NCI-H2227 treated with DMSO at 0.1 percent for 48 hours (cell line): ENCODE measurements at places on chromosomes 4 and X.
A peak's percentile ranks its signal among the peaks of the same experiment; 100 is the strongest.

GRCh38 chr4:83382850-83383249 lies 48.2 kb upstream of the HPSE start:
- no peak for DNase-seq

GRCh38 chrX:40174854-40175510 lies 77.2 kb upstream of the BCOR start:
- peak; percentile 83 for DNase-seq

- DNase-seq: no peak
Observed at GRCh38 chrX:114508756-114509155, 75.1 kb upstream of the HTR2C start.

DNA sequence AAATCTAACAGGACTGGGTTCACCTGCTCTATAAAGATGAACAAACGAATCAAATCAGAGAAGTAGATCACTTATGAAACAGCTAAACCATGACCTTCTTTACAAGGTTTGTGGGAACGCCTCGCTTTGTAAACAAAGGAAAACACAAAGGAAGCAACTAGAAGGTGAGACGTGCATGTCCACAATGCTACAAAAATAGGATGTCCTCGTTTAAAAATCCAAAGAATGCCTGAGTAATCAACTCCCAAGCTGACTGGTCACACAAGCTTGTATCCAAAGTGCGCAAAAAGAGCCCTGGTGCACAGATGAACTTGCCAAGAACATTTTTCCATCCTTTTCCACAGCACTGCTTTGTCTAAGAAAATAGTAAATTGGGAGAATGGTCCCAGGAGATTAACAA lies 6.3 kb upstream of the SH3KBP1 start:
- DNase-seq: no peak

- no peak for DNase-seq
Observed at GRCh38 chr4:153383131-153383530, 38.6 kb downstream of the MND1 start.

DNA sequence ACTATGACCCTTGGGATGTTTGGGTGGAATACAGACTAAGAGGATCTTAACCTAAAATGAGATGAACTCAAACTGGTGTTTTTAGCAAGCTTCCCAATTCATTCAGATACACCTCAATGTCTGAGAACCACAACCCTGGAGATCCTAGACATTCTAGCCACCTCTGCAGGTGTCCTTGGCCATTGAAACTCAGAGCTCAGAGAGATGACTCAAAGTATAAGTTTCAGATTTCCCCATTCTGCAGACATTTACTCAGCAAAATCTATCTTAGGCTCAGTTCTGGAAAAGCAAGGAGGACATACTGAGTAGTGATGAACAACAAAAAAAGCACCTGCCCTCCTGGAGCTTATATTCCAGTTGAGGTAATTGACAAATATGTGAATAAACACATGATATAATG lies 47.8 kb downstream of the COMMD8 start:
- DNase-seq: no peak

DNA sequence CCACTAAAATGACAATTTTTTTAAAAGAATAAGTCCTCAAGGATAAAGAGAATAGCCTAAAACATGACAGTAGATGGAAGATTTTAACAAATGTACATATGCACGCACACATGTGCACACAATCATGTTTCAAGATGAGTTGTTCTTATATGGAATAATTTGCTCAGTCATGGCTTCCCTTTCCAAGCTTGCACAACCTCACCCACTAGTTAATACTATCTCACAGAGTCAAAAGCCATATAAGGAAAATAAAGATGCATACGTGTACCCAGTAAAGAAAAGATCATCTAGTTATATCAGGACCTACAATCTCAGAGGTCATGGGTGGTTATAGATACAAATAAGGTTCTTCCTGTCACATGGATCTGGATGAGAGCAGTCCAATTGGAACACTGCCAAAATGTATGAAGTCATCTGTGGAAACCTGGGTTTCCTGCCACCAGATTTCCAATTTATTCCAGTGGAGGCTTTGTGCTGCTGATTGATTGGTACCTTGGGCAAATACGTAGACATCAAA lies 56.1 kb downstream of the FAM13A start:
- no peak for DNase-seq

DNA sequence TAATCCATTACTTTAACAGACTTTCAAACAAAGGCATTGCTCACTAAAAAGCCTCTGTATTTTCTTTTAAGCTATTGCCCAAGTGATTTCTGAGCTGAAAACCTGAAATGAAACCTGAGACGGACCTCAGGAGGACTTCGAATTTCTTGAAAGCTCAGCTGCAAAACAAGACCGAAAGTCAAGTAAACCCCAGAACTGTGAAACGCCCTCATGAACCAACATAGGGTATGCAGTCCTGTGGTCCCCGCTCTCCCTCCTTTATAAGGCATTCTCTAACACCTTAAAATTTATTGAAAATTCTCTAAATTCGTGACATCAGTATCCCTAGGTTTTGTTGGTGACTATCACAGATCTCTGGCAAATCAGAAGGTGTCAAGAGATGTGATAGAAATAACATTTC lies 91.8 kb downstream of the SHISA3 start:
- DNase-seq: no peak

GRCh38 chrX:85897362-85898126 lies 149.8 kb downstream of the CHM start:
- DNase-seq: no peak

DNA sequence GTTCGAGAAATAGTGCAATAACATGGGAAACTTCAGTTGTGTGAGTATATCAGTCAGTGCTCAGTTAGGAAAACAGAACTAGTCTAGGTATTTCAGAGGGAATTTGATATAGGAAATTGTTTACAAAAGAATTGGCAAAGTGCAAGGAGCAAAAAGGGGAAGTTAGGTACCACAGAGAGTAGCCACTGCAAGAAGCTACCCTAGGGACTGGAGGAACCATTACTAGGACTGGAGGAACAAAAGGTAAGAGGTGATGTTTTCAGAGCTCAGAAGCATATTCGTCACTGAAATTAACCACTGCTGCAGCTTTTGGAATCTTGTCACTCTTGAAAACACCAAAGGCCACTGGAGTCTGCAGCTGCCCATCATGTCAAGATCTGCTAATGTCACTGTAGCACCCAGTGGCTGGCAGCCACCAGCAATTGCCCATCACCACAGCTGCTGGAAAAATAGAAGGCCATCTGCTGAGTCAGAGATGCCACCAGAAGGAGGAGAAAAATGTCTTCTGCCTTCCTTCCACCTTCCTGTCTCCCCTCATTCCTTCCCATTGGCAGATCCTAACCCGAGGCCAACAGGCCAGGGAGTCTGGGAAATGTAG lies 160.6 kb upstream of the RPS6KA3 start:
- no peak for DNase-seq

DNA sequence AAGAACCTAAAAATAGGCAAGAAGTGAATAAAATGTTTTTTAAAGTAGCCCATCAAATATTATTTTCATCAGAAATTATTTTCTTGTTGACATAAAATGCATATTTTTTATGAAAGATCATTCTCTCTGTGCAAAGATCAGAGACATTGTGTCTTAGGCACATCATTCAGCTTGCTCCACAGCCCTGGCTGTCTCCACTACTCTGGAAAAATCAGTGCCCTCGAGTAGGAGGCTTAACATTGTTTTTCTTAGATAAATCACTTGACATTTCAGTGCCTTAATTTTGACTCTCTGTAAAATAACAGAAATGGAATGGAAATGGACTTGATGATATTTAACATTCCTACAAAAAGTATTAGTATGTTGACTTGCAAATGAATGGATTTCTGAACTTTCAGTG lies 77.9 kb downstream of the FAT4 start:
- no peak for DNase-seq

DNA sequence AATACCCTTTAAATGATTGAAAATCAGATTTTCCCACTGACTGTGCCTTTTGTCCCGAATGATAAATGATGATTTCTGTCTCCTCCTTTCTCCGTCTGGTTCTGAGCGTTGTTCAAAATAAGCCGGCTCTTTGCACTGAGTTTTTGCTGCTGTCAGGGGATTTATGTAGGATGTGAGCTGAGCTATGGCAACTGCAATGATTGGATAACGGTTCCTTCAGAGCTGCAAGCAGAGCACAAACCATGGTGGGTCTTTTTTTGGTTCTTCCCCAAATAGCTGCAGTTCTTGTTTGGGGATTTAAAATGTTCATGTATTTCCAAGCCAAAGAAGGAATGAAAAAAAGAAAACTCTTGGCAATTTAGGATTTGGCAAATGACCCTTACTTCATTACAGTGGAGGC lies 124.5 kb upstream of the CASK start:
- no peak for DNase-seq

DNA sequence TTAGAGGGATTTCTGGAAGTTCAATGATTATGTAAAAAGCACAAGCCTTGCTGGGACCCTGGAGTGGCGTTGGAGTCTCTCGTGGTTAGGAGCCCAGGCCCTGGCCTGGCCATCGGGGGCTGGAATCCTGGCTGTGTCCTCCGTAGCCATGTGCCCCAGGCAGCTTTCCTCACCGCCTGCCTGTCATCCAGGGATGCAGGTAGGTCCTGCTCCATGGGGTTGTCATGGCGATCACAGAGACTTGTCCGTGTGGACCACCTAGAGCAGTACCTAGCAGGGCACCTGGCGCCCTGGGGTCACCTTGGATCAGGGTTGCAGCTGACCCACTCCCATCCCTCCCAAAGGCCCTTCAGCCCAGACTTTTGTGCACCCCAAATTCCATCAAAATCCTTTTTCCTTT lies 30.2 kb upstream of the WFS1 start:
- DNase-seq: no peak

DNA sequence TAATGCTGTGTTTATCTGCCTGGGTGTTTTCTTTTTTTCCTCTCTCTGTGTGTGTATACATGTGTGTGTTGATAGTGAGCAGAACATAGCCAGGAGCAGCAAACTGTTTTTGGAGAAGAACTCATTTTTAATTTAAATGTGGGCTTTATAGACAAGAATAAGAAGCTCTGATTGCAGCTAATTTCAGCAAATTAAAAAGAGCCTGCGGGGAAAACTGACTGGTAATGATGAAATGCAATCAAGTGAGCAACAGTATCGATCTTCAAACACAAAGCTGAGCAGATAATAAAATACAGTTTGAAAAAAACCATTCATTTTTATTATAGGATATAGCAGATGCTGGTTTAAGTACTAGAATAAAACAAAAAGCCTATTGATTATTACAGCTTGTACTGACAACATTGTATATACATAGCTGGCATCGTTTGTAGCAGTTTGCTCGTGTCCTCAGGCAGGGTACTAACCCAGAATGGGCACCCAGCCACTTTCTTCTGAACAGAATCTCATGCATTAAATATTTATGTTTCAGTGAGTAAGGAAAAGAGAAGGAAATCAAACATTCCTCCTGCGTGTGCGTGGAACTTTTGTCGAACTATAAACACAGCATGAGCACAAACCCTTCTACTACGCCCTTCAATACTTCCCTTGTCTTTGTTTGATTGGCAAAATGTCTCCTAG lies 73.5 kb upstream of the ZFP42 start:
- no peak for DNase-seq

- no peak for DNase-seq
Observed at GRCh38 chr4:152095701-152096070, 334.9 kb upstream of the GATB start.

DNA sequence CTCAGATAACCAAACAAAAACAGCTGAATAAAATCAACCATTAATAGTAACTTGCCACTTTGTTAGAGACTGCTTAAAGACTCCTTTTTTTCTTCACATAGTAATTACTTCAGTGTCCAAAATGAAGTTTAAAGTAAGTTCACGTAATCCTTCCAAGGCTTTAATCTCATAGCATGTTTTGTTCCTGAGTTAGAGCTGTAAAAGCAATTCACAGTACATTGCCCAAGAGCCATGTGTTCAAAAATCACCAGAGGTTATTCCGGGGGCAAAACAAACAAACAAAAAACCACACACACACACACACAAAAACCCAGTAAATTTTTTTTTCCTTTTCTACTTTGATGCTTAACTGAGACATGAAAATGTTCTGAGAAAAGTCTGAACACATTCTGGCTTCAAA lies 6.1 kb downstream of the GPR82 start:
- no peak for DNase-seq

DNA sequence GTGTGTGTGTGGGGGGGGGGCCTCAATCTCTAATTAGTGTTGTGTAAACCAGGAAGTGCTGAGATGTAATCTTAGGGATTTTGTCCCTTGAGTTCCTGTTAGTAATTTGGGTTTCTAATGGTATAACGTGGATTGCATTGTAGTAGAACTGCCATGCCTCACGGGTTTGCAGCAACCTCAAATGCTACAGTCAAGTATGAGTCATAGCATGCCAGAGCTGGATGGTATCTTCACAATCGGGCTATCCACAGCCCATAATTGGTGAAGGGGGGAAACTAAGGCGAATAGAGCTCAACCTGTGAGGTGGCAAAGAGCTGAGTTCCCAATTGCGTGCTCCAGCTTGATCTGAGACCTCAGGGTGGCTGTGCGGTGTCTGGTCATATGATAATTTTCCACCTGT lies 2.2 kb upstream of the FMR1NB start:
- no peak for DNase-seq

- DNase-seq: no peak
Observed at GRCh38 chr4:188683571-188683970, 544.3 kb downstream of the TRIML1 start.

GRCh38 chr4:118981839-118982381 lies 93.3 kb downstream of the SYNPO2 start:
- peak; percentile 90 for DNase-seq

- no peak for DNase-seq
Observed at GRCh38 chr4:86099348-86099747, 260.5 kb downstream of the MAPK10 start.

GRCh38 chr4:148747721-148748268 lies 305.6 kb upstream of the NR3C2 start:
- DNase-seq: no peak

GRCh38 chrX:72141372-72142004 lies 9.8 kb upstream of the RTL5 start:
- DNase-seq: no peak

DNA sequence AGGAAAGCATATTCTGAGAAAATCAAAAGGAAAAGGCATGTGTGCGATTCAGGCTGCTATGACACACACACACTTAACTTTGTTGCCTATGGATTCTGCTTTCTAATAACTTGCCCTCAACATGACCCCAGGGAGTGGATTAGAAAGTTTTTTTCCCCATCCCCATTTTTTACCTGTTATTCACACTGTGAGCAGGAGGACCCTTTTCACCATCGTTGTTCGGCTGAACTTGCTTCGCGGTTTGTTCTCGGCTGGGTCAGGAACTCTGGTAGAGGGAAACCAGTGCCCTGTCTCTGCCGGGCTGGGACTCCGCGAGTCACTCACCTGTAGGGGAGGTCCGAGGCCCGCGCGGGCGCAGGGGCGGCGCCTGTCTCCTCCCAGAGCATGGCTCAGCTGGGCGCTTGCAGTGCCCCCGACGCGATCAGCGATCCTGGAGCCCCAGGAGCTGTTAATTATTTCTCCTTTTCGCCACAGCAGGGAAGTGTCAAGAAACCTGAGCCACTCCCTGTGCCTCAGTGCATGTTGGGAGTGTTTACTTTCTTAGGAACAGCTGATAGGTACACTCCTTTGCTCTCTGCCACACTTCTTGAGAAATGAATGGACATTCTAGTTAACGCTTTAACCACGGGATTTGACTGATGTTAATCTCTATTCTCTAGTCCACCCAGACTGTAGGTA lies at the start of gene RASSF6:
TSS of gene RASSF6 (minus strand) at position 322 of the 678 bp plus-strand sequence. CDS start 8,641 bp downstream, outside the sequence.
- DNase-seq: no peak

- DNase-seq: peak; percentile 30
Observed at GRCh38 chrX:13658602-13659001, 5.7 kb downstream of the TCEANC start.
